ENCODE measurements at places on chromosomes 2 and 18.

DNA sequence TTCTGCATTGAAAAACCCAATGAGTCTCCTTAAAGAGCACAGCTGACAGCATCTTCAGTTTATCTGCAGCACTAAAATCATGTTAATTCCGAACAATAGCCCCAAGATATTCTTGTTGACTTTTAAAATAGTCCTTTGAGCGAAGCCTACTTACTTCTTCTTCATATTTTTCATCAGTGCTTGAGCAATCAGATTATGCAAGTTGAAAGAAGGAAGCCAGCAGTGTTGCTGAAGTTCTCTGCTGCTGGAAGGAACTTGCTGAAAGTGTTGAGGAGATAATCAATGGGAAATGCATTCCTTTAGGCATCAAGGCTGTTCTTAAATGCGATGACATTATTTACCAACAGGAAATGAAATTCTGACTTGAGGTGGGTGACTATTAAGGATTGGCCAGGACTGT, 105.9 kb upstream of the SNTG2 start:
- DNase-seq: no peak

GRCh38 chr2:55151733-55152433, 80.2 kb downstream of the CLHC1 start:
- DNase-seq: no peak

DNA sequence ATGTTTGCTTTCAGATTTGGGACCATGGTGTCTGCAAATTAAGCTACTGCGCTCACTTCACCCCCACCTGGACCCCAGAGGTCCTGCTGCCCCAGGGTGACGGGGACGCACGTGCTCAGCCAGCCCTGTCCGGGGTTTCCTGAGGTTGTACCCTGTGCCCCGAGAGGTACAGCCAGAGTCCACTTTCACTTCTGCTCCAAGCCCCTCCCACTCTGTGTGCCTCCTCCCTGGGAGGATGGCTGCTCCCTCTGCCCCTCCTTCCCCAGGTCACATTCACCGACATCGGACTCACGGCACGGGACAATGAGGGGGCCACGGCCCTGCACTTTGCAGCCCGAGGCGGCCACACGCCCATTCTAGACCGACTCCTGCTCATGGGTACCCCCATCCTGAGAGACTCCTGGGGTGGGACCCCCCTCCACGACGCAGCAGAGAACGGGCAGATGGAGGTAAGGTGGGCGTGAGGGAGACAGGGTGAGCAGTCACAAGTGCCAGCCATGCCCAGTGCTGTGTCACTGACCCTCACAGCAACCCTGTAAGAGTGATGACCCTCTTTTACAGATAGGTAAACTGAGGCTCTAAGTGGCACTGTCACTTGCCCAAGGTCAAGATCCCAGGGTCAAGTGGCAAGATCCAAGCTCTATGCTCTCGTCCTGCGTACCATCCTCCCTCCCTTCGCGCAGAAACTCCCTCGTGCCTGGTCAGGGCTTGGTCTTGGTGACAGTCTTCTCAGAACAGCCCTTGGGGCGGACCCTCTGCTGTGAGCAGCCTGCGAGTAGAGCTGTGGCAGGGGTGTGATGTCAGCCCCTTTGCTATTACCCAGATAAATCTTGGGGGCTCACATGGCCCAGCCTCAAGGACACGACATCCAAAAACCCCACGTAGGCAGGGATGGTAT, 7.6 kb downstream of the ESPNL start:
- no peak for DNase-seq

- DNase-seq: no peak
These were observed 445.7 kb upstream of the SLC14A2 start for GRCh38 chr18:45169610-45170009.

- DNase-seq: no peak
These were observed 145.5 kb downstream of the LRATD1 start for GRCh38 chr2:14778015-14778414.

DNA sequence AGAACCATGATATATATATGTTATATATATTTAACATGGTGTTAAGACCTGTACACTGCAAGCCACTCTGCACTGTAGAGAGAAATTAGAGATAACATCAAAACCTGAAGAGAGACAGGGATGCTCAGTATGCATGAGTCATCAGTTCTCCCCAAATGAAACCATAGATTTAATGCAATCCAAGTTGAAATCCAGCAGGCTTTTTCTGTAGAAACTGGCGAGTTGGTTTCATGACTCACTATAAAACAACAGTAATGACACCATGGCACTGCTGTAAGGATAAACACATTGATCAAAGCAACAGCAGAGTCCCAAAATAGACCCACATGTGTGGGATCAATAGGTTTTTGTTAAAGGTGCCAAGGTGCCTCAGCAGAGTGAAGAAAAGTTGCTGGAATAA, 65.8 kb downstream of the RTP5 start:
- no peak for DNase-seq

DNA sequence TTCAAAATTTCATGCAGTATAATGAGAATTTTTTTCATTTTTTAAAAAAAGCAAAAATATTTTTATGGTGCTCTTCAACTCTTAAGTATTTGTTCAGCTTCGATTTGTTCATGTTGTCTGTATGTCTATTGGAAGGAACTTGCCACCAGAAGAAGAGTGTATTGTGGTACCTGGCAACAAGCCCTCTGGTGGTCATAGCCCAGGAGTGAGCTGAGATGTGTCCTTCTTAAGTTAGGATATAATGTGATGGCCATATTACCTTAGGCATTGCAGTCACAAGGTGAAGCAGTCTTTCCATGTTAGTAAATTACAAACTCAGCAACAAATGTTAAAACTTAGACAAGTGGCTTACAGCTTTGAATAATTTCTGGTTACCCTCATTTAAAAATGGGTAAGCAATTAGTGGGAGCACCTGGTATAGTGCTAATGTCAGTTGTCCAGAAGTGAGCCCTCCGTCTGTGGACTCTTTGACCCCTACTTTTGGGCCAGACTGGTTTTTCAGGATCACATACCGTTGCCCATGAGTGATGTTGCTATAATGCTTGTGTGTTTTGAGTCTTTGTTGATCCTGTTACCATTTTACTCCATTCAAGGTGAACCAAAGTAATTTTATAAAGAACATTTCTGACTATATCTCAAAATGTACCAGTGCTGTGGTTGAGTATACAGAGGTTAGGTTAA, 57.4 kb downstream of the MYO1B start:
- no peak for DNase-seq

DNA sequence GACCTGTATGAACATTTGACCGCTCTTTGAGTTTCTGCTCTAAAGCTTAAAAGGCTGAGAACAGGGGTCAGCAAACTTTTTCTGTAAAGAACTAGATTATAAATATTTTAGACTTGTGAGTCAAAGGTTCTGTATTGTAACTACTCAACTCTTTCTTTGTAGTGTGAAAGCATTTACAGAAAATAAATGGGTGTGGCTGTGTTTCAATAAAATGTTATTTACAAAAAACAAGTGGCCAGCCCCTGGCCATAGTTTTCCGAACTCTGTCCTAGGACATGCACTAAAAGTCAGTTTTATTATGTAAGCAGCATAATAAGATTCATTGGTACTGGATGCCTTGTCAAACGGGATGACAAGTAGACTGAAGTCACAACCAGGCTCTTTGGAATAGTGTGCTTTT, 434.9 kb downstream of the ZEB2 start:
- no peak for DNase-seq
